CD14-positive monocyte (primary cell): ENCODE measurements at places on chromosomes 6 and 20. TPM values are rescaled to one million over a fixed set of nuclear protein-coding genes. Genes with fewer than 3 reads are reported as not detected.

Gene SLPI
- 1.2 TPM for polyA plus RNA-seq

- H3K4me1 ChIP-seq: no peaks in the 10 kb centered on the region
- no peaks in the 10 kb centered on the region for H3K27me3 ChIP-seq
- no peak for DNase-seq
- no peak overlapping the region for H3K27ac ChIP-seq
- H3K36me3 ChIP-seq: no peaks in the 10 kb centered on the region
Measured at GRCh38 chr6:9116026-9116425, 680.7 kb upstream of the SLC35B3 start.

- H3K27me3 ChIP-seq: peaks cover 18% of the 10 kb centered on the region
- H3K36me3 ChIP-seq: no peaks in the 10 kb centered on the region
- DNase-seq: no peak
- H3K4me1 ChIP-seq: no peaks in the 10 kb centered on the region
Measured at GRCh38 chr20:49560646-49561045, 7.3 kb downstream of the PTGIS start.

Gene BAK1
- 40.3 and 41.5 TPM in 2 replicates for polyA plus RNA-seq

- no peak overlapping the region for H3K4me3 ChIP-seq
- peaks cover 30% of the 10 kb centered on the region for H3K27me3 ChIP-seq
- H3K27ac ChIP-seq: no peak overlapping the region
- H3K36me3 ChIP-seq: no peaks in the 10 kb centered on the region
Measured at GRCh38 chr6:101391772-101392585, 1.5 kb upstream of the GRIK2 start.

- H3K27me3 ChIP-seq: no peaks in the 10 kb centered on the region
- H3K4me3 ChIP-seq: no peak overlapping the region
- peak overlapping the region; percentile 85 for H3K27ac ChIP-seq
- DNase-seq: peak; percentile 23
Measured at GRCh38 chr6:18412644-18413043, 25.5 kb downstream of the RNF144B start.

DNA sequence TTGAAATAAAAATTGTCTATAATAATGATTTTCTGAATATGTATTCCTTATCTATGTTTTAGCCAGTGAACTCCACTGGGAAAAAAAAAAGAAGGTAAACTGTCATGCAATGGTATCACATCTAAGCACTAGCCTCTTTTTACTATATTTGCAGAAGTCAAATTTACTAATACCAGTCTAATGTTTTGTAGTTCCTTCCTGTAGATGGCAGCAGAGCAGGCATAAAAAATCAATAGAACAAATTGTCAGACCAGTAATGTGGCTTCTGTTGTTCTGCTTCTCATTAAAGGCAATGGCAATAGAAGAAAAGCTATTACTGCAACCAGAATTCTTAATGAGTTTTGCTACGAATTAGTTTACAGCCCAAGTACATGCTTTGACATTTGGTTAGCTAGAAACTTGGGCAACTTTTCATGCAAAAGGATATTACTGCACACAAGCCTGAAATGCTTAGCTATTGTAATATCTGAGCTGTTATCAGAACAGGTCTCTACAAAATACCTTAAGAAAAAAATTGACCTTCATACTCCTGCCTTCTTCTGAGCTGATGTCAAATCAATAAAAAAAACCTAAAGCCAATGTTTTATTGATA lies 476.9 kb downstream of the KHDRBS2 start:
- H3K4me1 ChIP-seq: no peaks in the 10 kb centered on the region
- no peak overlapping the region for H3K27ac ChIP-seq
- no peak for DNase-seq
- H3K27me3 ChIP-seq: no peaks in the 10 kb centered on the region
- H3K4me3 ChIP-seq: no peak overlapping the region

Gene HMGCLL1
- not detected for polyA plus RNA-seq

Gene SPATS1
- polyA plus RNA-seq: not detected

DNA sequence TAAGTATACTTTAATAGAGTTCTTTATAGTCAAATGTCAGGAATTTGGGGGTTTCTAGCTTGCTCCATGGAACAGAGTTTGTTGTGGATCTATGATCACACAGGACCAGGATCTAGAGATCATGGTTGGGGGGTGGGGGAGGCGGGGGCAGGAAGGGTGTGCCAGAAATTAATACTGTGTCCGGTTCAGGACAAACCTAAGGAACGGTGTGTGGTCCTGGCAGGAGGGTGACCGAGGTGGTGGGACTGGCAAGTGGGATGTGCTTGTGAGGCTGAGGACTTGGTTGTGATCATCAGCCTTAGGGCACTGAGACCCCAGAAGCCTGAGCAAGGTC lies 27.9 kb downstream of the GSTA3 start:
- H3K36me3 ChIP-seq: no peaks in the 10 kb centered on the region
- H3K4me1 ChIP-seq: no peaks in the 10 kb centered on the region
- H3K27me3 ChIP-seq: no peaks in the 10 kb centered on the region
- no peak overlapping the region for H3K27ac ChIP-seq
- no peak for DNase-seq

DNA sequence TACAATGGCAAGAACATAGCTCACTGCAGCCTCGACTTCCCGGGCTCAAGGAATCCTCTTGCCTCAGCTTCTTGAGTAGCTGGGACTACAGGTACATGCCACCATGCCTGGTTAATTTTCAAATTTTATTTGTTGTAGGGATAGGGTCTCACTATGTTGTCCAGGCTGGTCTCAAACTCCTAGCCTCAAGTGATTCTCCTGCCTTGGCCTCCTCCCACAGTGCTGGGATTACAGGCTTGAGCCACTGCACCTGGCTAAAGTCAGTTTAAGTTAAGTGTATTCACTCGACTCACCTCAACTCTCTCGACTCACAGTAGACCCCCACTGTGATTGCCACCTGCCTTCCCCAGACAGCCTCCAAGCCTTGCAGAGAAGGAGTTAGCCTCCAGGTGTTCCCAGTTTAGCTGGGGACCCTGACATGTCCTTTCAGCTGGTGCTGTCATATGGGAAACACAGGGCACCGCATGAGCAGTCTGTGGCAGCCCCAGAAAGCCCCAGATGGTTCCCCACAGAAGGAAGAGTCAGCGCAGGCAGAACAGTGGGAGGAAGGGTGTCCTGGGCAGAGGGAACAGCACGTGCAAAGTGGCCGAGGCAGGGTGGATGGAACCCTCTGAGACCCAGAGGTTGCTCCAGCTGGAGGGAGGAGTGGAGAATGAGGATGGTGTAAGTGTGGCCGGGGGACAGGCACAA lies 40.4 kb downstream of the CEBPB start:
- peaks cover 43% of the 10 kb centered on the region for H3K4me1 ChIP-seq
- no peaks in the 10 kb centered on the region for H3K27me3 ChIP-seq
- H3K27ac ChIP-seq: no peak overlapping the region
- H3K4me3 ChIP-seq: no peak overlapping the region
- DNase-seq: no peak
- no peaks in the 10 kb centered on the region for H3K36me3 ChIP-seq

DNA sequence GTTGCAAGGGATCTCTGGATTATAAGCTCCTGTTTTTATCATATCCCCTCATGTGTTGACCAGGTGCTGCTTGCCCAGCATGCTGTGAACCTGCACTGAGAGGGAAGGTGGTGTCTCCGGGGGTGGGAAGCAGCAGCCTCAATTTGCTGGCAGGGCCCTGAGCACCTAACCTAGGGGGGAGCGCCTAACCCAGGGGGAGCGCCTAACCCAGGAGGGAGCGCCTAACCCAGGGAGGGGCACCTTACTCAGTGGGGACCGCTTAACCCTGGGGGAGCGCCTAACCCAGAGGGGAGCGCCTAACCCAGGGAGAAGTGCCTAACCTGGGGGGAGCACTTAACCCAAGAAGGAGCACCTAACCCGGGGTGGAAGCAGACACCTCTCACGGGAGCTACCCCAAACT lies 83.3 kb upstream of the QKI start:
- DNase-seq: no peak
- H3K27me3 ChIP-seq: no peaks in the 10 kb centered on the region
- H3K4me1 ChIP-seq: peaks cover 9% of the 10 kb centered on the region
- H3K4me3 ChIP-seq: no peak overlapping the region
- no peak overlapping the region for H3K27ac ChIP-seq

Gene PNLDC1
- polyA plus RNA-seq: not detected

GRCh38 chr6:12950976-12951375 lies 234.4 kb downstream of the PHACTR1 start:
- DNase-seq: no peak
- H3K27me3 ChIP-seq: no peaks in the 10 kb centered on the region
- no peak overlapping the region for H3K27ac ChIP-seq
- peaks cover 22% of the 10 kb centered on the region for H3K4me1 ChIP-seq
- H3K4me3 ChIP-seq: no peak overlapping the region
- H3K36me3 ChIP-seq: no peaks in the 10 kb centered on the region

DNA sequence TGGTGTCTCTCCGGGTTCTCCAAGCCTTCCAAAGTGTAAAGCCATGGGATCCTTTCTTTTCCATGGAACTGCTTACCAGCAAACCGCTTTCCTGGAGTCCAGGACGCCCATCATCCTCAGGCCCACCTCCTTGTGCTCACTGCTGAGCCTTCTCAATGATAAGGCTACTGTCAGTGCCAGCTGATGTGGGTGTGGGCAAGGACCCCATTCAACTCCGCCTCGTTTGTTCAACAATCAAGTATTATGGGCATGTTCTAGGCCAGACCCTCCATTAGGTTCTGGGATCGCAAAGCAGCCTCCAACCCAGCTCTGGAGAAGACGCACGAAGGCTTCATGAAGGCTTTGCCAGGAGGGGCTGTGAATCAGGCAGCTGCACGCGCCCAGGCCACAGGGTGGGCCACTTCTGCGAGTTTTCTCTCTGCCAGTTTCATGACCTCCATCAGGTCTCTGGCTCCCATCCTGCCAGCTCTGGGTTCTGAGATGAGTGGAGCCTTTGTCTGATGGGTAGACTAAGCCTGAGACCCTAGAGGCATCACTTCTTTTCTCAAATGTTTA lies 177.1 kb downstream of the MRPL14 start:
- no peak for DNase-seq
- H3K4me3 ChIP-seq: no peak overlapping the region
- no peaks in the 10 kb centered on the region for H3K4me1 ChIP-seq
- H3K36me3 ChIP-seq: no peaks in the 10 kb centered on the region
- H3K27me3 ChIP-seq: no peaks in the 10 kb centered on the region

DNA sequence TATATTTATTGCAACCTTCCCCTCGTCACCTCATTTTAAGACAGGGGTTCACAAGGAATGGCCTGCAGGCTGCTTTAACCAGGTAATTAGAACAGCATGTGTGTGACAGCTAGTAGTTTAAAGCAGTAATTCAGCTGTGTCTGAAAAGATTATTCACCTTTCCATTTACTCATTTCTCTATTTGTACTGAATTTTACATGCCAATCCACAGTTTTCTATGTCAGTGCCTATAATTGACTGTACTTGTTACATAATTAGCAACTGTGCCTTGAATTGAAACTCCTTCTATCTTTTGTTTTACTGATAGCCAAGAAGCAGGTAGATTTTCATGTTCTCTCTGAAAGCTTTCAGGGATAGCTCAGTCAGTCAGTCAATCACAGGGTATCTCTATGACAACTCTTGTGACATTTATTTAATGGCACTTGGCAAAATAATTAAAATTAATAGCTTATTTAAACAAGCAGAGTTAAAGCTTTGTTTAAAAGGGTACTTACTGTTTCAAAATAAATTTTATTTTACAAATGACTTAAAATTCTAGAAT lies 214.0 kb downstream of the ZFAND3 start:
- no peak overlapping the region for H3K27ac ChIP-seq
- no peaks in the 10 kb centered on the region for H3K36me3 ChIP-seq
- peaks cover 4% of the 10 kb centered on the region for H3K4me1 ChIP-seq
- no peak for DNase-seq

Gene SEL1L2
- 0.45 TPM in 1 of 2 replicates, not detected in the other for polyA plus RNA-seq

DNA sequence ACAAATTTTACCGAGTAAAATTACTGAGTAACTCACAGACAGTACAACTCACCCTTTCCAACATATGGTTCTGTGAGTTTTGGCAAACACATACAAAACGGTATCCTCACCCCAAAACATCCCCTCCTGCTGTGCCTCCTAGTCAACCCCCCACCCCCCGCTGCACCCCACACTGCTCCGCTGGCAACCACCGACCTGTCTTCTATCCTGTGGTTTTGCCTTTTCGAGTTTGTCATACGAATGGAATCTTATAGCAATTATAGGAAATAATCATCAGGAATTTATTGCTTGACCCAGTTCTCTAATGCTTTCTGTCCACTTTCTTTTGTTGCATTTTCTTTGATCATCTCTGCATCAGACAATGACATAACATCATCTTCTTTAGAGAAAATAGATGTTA lies 312.3 kb downstream of the KIF16B start:
- no peaks in the 10 kb centered on the region for H3K27me3 ChIP-seq
- H3K4me3 ChIP-seq: no peak overlapping the region
- H3K36me3 ChIP-seq: no peaks in the 10 kb centered on the region

- no peaks in the 10 kb centered on the region for H3K4me1 ChIP-seq
- DNase-seq: no peak
- H3K36me3 ChIP-seq: no peaks in the 10 kb centered on the region
- no peak overlapping the region for H3K27ac ChIP-seq
- H3K4me3 ChIP-seq: no peak overlapping the region
Measured at GRCh38 chr6:137536104-137536773, 42.0 kb upstream of the OLIG3 start.

Gene RUNX2
- polyA plus RNA-seq: 3.9 and 5.0 TPM in 2 replicates

Gene OR2J3
- polyA plus RNA-seq: not detected

Gene ADTRP
- polyA plus RNA-seq: 0.04 and 0.20 TPM in 2 replicates

DNA sequence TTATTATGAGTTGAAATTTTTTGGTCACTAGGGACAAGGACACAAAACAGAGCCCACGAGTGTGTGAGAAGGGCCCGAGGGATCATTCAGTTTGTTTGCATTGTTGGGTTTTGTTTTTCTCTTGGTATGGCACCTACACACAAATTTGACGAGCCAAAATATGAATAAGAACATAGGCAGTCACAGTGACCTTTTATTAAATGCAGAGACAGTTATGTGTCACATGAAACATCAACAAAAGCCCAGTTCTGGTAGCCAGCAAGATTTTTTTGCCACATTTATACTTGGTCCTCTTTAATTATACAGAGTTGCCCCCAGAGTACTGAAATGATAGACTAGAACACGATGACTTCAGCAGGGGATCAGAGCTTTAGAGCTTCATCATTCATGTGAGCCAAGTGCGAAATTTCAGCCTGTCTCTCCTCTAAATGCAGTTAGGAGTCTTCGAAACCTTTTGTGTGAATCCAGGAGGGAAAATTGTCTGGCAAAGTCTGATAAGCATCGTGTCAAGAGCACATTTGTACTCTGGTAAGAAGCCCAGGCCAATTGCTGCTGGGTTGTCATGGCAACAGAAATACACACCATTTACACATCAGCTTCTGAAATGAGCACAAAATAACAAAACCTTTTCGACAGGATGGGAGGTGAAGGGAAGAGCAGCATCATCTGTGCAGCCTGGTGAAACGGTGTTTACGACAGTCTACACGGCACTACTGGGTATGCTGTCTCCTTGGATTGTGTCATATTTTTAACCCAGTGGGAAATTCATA lies 79.2 kb upstream of the RIPOR2 start:
- peak overlapping the region; percentile 59 for H3K27ac ChIP-seq
- H3K27me3 ChIP-seq: no peaks in the 10 kb centered on the region
- peaks cover 80% of the 10 kb centered on the region for H3K4me1 ChIP-seq

DNA sequence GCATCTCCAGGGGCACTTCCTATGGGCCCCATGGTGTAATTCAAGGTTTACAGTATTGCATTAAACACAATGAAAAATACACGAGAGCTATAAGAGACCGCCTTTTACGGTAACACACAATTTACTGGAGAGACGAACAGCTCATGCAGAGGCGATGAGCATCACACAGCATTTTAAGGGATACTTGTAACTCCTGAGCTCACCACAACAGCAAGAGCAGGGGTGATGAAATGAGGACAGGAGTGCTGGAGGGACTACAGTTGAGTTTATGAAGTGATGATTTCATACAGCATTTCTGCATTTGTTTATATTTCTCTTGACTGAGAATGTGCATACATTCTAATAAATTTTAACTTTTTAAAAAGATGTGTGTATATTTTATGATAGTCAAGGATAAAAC lies 113.9 kb downstream of the WDR27 start:
- H3K4me3 ChIP-seq: no peak overlapping the region
- H3K27me3 ChIP-seq: no peaks in the 10 kb centered on the region
- no peaks in the 10 kb centered on the region for H3K36me3 ChIP-seq
- H3K27ac ChIP-seq: no peak overlapping the region
- no peaks in the 10 kb centered on the region for H3K4me1 ChIP-seq

Gene RREB1
- polyA plus RNA-seq: 15.3 and 15.5 TPM in 2 replicates
